ENCODE measurements at places on chromosomes 2 and 18. TPM values are rescaled to one million over a fixed set of nuclear protein-coding genes. Genes with fewer than 3 reads are reported as not detected.
A peak's percentile ranks its signal among the peaks of the same experiment; 100 is the strongest.

DNA sequence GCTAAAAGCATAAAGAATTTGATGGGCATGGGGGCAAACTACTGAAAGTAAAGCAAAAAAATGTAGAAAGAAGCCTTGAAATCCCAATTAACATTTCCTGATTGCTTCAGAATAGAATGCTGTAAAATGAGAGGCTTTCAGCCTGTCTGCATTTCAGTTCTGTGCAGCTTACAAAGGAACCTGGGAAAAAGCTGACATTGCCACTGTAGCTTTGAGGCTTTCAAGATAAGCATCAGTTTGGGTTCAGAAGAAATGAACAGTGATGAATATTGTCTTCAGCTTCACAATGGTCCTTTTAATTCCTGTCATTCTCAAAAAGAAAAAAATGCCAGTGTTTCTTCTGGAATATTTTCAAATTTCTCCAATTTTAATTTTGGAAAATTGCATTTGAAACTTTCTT is 242.7 kb downstream of the LRRTM1 start:
- no peak for DNase-seq

GKN1 gene
- 0.29 TPM for total RNA-seq

DNA sequence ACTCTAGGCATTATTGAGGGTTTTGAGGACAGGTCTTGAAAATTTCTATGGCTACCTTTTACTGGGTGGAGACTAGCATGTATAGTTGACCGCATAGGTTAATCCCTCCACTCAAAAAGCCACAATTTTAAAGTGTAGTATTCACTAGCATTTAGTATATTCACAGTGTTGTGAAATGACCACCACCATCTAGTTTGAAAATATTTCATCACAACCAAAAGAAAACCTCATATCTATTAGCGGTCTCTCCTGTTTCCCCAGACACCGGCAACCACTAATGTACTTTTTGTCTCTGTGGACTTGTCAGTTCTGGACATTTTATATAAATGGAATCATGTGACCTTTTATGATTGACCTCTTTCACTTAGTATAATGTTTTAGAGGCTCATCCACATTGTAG is 53.9 kb downstream of the MSH2 start:
- DNase-seq: no peak

CCDC150 gene
- 8.5 TPM for total RNA-seq

DNA sequence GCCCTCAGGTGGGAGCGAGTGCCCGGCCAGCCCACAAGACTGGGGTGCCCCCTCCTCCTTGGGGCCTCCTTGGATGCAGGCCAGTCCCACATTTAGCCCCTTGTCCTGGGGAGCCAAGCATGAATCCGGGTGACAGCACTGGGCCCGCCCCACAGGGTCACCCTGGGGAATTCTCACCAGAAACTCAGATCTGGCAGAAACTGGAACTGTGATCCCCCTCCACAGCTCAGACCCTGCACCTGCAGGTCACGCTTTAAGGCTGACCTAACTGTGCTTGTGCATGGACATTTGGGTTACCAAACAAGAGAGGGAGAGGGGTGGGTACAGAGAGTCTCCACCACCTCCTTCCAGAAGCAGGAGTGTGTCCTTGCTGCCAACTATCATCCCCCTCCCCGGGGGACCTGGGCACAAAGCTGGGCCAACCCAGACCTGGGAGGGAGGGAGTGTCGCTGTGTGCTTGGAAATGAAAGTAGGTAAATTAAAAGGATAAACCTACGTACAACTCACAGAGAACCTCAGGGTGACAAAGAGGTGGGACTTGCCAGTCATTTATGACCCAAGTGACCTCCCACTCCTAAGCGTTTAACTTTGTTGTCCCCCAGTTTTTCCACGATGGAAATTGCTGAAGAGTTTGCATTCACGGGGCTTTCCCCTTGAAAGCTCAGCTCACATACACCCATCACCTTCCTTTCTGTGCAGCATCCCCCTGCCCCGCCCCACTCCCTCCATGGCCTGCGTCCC is 9.1 kb downstream of the ITM2C start:
- DNase-seq: peak; percentile 80

- DNase-seq: no peak
These were observed 180.9 kb upstream of the GYPC start for GRCh38 chr2:126475031-126475430.

All from osteoblast (primary cell).